ENCODE measurements at places on chromosomes 3 and 15.

DNA sequence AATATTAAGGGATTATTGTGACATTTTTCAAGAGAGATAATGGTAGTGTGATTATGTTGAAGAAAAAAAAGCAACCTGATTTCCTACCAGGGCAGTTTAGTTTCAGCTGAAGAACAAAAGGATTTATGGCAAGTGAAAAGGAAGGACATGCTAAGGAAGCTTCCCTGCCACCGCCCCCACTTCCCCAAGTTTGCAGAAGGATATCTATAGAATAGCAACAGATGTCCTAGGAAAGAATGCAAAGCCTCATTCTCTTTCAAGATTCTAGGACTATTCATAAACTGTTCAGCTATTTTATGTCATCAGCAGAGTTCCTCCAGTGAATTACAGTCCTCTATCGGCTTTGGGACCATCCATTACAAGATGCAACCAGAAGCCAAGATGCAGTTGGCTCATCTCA is 160.8 kb downstream of the SATB1 start:
- DNase-seq: no peak

GRCh38 chr3:46296826-46297225 is 54.6 kb downstream of the CCR3 start:
- no peak for DNase-seq

DNA sequence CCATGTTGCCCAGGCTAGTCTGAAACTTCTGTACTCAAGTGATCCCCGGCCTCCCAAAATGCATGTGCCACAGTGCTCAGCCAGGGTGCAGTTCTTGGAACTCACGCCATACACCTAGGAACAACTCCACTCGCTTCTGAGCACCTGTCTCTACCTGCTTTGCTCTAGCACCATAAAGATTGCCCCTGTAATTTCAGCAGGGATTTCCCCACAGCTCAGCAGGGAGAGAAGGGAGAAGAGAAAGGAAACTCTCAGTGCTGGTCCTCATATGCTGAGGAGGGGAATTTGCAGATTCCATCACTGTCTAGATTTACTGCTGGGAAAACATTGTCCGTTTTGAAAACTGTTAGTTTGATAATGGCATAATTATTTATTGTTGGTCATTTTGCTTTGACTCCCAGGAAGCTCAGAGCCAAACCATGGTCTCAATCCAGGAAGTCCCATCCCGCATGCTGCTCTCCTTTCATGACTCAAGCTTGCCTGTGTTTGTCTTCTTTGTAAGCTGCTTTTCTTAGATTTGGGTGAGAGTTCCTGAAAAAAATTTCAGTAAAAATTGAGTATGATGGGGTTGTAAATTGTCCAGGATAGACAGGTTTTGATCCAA is 24.2 kb downstream of the TRIM71 start:
- DNase-seq: no peak

DNA sequence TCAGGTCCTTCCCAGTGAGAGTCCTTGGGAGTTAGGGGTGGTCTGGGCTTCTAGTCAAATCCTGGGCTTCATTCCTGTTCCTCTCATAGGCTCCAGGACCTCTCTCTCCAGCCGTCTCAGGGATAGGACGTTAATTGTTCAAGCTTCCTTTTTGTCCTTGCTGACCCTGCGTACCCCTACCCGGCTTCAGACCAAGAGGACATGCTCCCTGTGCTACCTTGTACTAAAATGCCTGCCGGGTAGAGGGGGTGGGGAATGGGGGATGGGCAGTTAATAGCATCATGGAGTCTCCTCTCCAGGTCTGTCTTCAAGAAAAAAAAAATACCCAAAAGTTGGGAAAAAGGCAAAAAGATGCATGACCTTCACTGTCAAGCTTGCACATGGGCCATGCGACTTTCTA is 36.5 kb upstream of the GALNT15 start:
- no peak for DNase-seq

DNA sequence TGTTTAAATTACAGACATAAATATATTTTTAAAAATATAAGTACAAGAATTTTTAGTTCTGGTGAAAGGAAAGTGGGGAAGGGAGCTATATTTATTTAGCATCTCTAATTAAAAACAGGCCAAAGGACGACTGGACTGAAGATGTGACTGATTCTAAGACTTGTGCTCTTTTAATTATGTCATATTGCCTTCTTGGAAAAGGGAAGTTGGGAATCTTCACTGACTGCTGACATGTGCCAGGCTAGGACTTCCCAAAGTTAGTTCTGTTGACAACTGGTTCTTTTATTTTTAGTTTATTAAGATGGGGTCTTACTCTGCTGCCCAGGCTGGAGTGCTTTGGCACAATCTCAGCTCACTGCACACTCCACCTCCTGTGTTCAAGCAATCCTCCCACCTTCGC is 13.5 kb downstream of the CNOT10 start:
- no peak for DNase-seq

GRCh38 chr15:74642734-74643664 is 27.4 kb downstream of the CLK3 start:
- DNase-seq: no peak

GRCh38 chr3:172908771-172909270 is 158.3 kb downstream of the ECT2 start:
- no peak for DNase-seq
